CD4-positive, alpha-beta T cell treated with Interleukin-1 beta for 1 hour (primary cell): ENCODE measurements at places on chromosomes 13 and 19.

DNA sequence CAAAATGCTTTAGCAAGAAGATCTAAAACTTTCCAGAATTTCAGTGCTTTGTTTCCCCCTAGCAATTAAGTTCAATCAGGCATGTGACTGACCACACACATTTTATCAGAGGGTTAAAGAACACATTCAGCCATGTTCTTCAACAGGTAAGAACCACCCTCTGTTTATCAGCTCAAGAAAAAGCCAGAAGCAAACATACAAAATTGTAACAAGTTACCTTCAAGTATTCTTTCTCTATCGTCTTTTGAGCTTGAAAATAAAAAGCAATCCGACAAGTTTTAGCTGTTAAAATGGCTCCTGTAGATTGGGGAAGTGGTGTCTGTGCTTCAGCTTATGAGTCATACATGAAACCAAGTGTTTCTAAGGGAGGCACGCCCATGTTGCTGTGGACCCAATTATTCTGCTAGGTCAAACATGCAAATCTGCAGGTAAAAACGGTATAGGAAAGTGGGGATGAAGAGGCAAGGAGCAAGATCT, at the start of gene ELF1:
TSS of gene ELF1 (minus strand) at position 306 of the 477 bp plus-strand sequence. CDS start 37,262 bp downstream, outside the sequence.
- DNase-seq: peak; percentile 81

DNA sequence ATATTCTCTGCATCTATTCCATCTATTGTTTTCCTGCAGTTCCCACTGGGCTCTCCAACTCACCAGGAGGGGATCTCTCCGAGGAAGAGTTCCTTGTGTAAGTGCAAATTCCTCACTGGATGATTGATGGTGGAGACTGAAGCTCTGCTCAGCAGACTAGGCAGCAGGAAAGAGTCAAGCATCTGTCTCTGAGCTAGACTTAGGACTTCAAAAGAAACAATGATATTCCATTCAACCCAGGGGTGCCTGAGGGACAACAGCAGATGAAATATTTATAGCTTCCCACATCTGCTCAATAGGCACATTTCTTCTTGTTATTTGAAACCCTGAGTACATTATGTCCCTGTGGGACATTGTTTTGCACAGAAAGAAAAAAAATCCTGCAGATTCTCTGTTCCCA, at the start of the genes OR7A5 and OR7C1:
TSS of gene OR7A5 (minus strand) at position 175 of the 400 bp plus-strand sequence. CDS start 6,944 bp downstream, outside the sequence.
TSS of gene OR7C1 (minus strand) at position 175 of the 400 bp plus-strand sequence. CDS start 35,049 bp downstream, outside the sequence.
- DNase-seq: no peak

GRCh38 chr13:98873377-98874028, 104.4 kb downstream of the DOCK9 start:
- no peak for DNase-seq

DNA sequence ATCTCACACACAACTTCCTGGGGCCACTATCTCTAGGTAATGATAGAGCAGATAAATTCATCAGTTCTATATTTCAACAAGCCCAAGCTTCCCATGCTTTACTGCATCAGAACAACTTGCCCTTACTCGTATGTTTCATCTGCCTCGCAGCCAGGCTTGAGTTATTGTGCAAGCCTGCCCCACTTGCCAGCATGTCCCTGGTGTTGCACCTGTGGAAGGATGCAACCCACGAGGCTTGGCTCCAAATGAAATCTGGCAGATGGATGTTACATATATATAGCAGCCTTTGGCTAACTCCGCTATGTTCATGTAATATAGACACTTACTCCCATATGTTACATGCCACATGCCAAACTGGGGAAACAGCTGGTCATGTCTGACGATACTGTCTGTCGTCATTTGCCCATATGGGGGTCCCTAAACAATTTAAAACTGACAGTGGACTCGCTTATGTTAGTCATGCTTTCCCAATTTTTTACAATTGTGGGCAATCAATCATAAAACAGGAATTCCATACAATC, 6.2 kb downstream of the ERVK3-1 start:
- no peak for DNase-seq

GRCh38 chr19:2333027-2333806, 4.7 kb downstream of the SPPL2B start:
- no peak for DNase-seq

GRCh38 chr19:47200530-47200929, 30.5 kb downstream of the BBC3 start:
- DNase-seq: no peak

DNA sequence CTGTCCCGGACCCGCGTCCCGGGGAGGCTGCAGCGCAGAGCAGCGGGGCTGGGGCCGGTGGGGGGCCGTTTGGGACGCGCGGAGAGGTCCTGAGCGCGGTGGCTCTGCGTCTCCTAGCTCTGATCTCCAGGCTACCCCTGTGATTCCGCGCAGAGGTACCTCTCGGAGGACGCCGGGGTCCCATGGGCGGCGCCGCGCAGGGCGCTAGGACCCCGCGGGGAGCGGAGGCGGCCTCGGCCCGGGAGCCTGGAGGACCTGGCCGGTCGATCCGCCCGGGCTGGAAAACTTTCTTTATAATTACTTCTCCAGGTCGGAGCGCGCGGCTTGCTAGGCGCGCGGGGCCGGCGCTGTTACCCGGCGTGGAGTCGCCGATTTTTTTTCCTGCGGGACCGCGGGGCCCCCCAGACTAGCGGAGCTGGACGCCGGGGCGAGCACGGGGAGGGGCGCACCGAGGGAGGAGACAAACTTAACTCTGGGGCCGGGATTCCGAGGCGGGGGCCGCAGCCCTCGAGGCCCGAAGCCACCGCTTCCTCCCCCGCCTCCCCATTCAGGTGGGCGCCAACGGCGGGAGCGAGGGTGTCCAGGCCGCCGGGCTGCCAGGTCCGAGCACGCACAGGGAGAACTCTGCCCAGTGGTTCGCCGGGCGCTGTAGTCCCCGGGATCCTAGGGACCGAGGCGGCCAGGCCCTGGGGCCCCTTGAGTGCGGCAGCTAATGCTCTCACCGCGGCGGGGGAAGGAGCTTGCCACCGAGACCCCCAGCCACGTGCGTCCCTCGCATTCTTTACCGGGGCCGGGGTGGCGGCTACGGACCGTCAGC, 848 bp upstream of the CEBPA start:
- DNase-seq: peak; percentile 18

DNA sequence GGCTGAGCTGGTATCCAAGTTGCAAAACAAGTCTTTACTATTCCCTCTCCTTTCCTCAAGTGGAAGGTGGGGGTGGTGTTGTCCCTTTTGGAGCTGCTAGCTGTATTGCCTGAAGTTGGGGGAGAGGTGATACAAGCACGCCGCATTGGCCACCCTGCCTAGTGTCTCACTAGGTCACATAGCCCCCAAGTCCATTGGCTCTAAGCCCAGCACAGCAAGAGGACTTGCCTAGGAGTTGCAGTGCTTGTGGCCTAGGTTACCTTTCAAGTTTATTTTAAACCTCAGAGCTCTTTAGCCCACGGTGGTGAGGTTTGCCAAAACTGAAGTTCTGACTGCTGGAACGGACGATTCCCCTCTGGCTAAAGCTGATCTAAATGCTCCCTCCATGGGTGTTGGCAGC, 5.3 kb upstream of the DNAJC3 start:
- no peak for DNase-seq

- DNase-seq: no peak
Observed at GRCh38 chr13:26280295-26280694, 26.4 kb downstream of the CDK8 start.

DNA sequence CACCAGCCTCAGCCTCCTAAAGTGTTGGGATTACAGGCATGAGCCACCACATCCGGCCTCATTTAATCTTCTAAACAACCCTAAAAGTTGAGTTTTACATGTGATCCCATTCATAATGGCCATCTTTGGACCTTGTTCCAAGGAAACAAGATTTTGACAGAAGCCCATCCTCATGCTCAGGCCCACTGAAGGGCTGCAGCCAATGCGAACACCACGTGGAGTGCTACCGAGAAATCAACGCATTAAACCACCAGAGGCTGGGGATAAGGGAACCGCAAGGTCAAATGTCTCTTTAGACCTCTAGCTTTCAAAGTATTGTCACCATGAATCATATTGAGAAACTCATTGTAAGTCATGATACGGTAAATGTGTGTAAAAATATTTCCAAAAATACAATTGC, 49.4 kb upstream of the DOCK9 start:
- no peak for DNase-seq

DNA sequence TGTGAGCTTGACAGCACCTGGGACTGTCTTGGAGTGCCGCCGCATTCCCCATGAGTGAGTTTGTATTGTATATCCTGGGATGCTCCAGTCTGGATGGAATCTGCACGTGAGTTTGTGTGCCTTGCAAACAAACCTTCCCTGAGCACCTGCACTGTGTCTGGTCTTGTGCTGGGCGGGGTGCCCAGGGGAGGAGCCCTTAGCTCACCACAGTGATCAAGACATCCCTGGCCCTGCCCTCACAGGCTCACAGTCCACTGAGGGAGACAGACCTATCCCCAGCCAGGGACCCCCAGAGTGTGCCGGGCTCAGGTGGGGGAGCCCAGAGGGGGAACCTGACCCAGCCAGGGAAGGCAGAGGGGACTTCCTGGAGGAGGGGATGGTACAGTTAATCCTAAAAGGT, 1.7 kb upstream of the BCAM start:
- DNase-seq: no peak

GRCh38 chr13:41587490-41587889, 130.1 kb downstream of the RGCC start:
- DNase-seq: peak; percentile 30

GRCh38 chr13:32895296-32895695, 120.9 kb upstream of the KL start:
- DNase-seq: no peak

GRCh38 chr19:44943801-44944249, 1.8 kb downstream of the APOC4 start:
- no peak for DNase-seq

DNA sequence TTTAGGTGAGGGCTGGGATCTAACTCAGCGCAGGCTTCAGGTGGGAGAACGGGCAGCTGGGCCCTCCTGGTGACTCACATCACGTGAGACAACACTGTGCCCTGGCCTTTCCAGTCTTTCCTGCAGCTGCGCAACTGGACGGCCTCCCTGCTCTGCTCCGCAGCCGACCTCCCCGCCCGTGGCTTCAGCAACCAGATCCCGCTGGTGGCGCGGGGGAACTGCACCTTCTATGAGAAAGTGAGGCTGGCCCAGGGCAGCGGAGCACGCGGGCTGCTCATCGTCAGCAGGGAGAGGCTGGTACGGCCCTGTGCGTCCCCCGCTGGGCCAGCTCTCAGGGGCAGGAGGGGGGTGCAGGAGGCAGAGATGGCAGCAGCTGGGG, 8.8 kb downstream of the SPPL2B start:
- DNase-seq: no peak

DNA sequence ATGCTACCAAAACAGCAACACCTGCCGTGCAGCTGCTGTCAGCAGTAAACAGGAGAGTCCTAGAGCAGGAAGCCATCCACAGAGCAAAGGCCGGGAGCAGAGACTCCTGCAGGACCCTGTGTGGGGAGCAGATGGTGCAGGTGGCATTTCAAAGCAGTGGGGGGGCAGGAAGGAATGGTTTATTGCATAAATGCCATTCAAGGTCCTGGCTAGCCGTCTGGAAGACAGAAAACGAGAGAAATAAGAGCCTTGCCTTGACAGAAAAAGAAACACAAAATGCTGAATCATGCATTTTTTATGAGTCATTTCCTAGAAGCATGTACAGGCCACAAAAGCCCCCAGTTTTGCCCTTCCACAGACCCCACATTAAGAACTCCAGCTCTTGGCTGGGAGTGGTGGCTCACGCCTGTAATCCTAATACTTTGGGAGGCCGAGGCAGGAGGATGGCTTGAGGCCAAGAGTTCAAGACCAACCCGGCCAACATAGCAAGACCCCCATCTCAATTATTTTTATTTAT, 5.4 kb downstream of the RSPH6A start:
- no peak for DNase-seq

DNA sequence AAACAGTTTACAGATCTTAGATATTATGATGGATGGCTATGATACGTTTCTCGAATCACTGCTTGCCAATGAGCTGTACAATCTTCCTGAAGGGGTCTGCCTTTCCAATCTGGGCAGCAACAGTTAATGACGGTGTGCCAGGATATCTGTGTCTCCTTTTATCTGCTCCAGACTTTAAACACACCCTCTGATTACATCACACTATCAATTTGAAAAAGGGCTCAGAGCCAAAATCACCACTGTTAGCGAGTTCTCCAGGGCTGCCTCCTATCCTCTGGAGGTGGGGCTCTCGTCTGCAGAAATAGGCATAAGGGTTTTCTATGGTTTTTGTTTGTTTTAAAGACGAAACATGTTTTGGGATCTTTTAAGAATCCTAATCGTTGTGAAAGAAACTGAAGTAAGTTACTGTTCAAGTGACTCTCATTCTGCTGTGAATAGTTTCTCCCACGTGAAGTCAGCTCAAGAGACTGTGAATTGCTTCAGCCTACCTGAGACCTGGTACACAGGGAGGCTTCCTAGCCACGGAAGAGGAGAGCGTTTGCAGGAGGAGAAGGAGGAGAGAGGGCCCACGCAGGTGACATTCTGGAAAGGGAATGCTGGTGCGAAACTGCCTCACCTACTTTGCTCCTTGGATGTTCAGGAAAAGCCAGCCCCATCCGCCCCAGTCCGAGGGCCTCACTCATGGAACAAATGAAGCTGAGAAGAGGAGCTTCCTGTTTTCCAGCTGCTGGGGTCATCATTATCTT, 15.2 kb upstream of the GJA3 start:
- no peak for DNase-seq

GRCh38 chr13:29454931-29455481, 140.5 kb downstream of the SLC7A1 start:
- no peak for DNase-seq

DNA sequence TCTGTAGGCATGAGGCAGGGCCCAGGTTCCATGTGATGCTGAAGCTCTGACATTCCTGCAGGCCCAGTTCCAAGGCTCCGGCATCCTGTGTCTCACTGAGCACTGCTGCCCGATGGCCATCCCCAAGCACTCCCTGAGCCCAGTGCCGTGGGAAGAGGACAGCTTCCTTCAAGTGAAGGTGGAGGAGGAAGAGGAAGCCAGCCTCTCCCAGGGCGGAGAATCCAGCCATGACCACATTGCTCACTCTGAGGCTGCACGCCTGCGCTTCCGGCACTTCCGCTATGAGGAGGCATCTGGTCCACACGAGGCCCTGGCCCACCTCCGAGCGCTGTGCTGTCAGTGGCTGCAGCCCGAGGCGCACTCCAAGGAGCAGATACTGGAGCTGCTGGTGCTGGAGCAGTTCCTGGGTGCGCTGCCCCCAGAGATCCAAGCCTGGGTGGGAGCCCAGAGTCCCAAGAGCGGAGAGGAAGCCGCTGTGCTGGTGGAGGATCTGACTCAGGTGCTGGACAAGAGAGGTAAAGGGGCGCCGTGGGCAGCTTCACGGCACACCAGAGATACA, 8.0 kb downstream of the ZSCAN22 start:
- DNase-seq: no peak
